GM12878 (cell line): ENCODE measurements at places on chromosomes 1 and 21. TPM values are rescaled to one million over a fixed set of nuclear protein-coding genes. Genes with fewer than 3 reads are reported as not detected.

- peaks cover 14% of the 10 kb centered on the region for H3K4me1 ChIP-seq
- DNase-seq: no peak
- peak within 1 kb of the TSS; percentile 76 for H3K27ac ChIP-seq
- H3K27me3 ChIP-seq: no peaks in the 10 kb centered on the region
- H3K4me3 ChIP-seq: peak within 1 kb of the TSS; percentile 86
- H3K36me3 ChIP-seq: peaks cover 8% of the 10 kb centered on the region
These were observed at the start of gene ARL8A for GRCh38 chr1:202144402-202145067. TSS of gene ARL8A (minus strand) at chr1:202144737. CDS start at chr1:202144572, 165 bp downstream.

DNA sequence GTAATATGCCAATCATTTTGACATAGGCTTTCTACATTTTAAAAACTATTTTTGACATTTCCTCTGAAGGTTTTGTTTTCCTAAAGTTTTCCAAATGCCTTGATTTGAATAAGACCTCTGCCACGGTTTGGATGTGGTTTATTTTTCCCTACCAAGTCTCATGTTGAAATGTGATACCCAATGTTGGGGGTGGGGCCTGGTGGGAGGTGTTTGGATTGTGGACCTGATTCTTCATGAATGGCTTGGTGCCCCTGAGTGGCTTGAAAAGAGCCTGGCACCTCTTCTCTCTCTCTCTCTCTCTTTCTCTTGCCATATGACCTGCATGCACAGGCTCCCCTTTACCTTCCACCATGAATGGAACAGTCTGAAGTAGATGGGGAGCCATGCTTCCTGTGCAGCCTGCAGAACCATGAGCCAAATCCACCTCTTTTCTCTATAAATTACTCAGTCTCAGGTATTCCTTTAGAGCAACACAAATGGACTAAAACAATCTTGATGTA is 14.8 kb downstream of the MMEL1 start:
- H3K4me1 ChIP-seq: no peaks in the 10 kb centered on the region
- no peaks in the 10 kb centered on the region for H3K27me3 ChIP-seq
- DNase-seq: no peak

GRCh38 chr1:22861764-22862440 is 110.8 kb downstream of the LACTBL1 start:
- H3K27ac ChIP-seq: no peak overlapping the region
- H3K27me3 ChIP-seq: no peaks in the 10 kb centered on the region; the same call in 1 of the 2 replicates
- H3K36me3 ChIP-seq: no peaks in the 10 kb centered on the region
- H3K4me1 ChIP-seq: peaks cover 4% of the 10 kb centered on the region; the same call in 1 of the 2 replicates

The NBPF12 gene
- total RNA-seq: 6.2 and 7.3 TPM in 2 replicates

The ATP6V0B gene
- total RNA-seq: 115 and 120 TPM in 2 replicates

DNA sequence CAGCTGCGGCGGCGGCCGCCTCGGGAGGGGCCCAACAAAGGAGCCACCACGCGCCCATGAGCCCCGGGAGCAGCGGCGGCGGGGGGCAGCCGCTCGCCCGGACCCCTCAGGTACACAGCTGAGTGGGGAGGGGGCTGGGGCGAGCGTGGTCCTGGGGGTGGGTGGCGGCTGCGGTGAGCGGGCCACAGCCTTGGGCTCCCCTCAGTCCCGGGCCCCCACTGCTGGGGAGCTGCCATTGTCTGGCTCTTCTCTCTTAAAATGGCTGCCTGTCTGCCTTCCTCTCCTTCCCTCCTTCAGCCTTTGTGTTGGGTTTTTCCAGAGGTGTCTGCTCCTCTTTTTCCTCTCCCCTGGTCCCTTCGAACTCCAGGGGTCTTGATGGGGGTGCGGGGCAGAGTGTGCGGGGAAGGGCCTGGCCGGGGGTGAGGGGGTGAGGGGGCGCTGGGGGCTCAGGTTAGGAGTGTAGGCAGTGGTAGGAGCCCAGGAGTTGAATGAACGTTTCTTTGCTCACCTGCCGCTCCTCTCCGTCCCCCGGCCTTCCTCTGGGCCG is 1.7 kb downstream of the ARID1A start:
- no peaks in the 10 kb centered on the region for H3K36me3 ChIP-seq
- peak overlapping the region; percentile 98 for H3K4me3 ChIP-seq
- peaks cover 18% of the 10 kb centered on the region for H3K4me1 ChIP-seq
- no peaks in the 10 kb centered on the region for H3K27me3 ChIP-seq
- H3K27ac ChIP-seq: peak overlapping the region; percentile 98

GRCh38 chr1:103447471-103447870 is 78.0 kb upstream of the RNPC3 start:
- no peak for DNase-seq
- no peak overlapping the region for H3K27ac ChIP-seq
- H3K4me1 ChIP-seq: no peaks in the 10 kb centered on the region
- H3K27me3 ChIP-seq: no peaks in the 10 kb centered on the region
- no peak overlapping the region for H3K4me3 ChIP-seq

GRCh38 chr21:42258885-42259407 is 40.0 kb downstream of the ABCG1 start:
- H3K4me3 ChIP-seq: no peak overlapping the region
- H3K27ac ChIP-seq: no peak overlapping the region
- no peak for DNase-seq
- no peaks in the 10 kb centered on the region for H3K36me3 ChIP-seq
- no peaks in the 10 kb centered on the region for H3K27me3 ChIP-seq
- H3K4me1 ChIP-seq: no peaks in the 10 kb centered on the region

DNA sequence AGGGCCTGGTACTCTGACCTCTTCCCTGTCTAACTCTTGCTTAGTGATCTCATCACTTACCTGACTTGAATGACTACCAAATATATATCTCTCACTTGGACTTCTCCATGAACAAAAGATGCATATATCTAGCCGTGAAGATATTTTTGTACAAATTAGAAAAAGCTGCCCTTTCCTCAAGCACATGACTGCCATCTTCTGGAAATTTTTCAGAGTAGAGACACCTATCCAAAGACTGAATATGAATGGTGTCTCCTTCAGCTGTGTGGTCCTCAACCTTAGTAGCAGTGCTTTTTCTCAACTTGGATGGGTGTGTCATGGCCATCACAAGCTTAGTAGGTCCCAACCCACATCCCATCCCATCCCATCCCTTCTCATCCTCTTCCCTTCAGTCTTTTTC is 142.3 kb downstream of the DNM3 start:
- no peak overlapping the region for H3K27ac ChIP-seq
- no peaks in the 10 kb centered on the region for H3K4me1 ChIP-seq

DNA sequence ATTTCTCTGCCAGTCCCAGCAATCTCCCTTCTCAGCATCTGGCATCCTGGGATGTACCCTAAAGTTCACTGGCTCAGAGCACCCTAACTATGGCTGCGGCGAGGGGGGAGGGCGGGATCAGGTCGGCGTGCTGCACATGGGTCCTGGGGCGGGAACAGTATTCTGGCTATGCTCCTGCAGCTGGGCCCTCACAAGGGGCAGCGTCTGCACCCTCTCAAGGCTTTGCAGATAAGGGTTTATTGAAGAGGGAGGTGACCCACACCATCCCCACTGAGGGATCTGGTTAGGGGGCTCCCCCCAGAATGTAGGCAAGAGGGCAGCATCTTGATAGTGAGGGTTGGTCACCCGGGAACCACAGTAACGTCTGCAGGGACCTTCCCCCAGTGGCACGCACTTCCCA is 44.9 kb upstream of the PCBP3 start:
- no peaks in the 10 kb centered on the region for H3K27me3 ChIP-seq
- no peak overlapping the region for H3K4me3 ChIP-seq

- H3K4me1 ChIP-seq: no peaks in the 10 kb centered on the region; the same call in 1 of the 2 replicates
- no peak overlapping the region for H3K27ac ChIP-seq
- H3K36me3 ChIP-seq: no peaks in the 10 kb centered on the region
These were observed 536.6 kb upstream of the NR5A2 start for GRCh38 chr1:199490769-199491527.

The OVAAL gene
- total RNA-seq: not detected in 2 replicates

DNA sequence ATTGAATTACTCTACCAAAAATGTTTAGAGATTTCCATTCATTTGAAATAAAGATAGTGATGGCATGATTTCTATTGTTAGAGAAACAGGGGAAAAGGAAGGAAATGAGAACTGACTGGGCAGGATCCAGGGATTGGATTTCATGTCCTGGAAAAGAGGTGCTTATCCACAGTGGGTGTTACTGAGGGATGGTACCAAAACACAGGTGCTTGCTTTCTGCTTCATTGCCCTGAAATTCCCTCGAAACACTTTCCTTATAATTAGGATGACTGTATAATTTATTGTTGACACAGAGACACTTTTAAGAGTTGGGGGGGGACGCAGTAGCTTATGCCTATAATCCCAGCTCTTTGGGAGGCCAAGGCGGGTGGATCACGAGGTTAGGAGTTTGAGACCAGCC is 185.0 kb upstream of the KCNK2 start:
- DNase-seq: no peak
- H3K36me3 ChIP-seq: no peaks in the 10 kb centered on the region
- no peak overlapping the region for H3K27ac ChIP-seq
- H3K27me3 ChIP-seq: no peaks in the 10 kb centered on the region
- H3K4me1 ChIP-seq: no peaks in the 10 kb centered on the region

The RAP1GAP gene
- 0.05 and 0.21 TPM in 2 replicates for total RNA-seq

DNA sequence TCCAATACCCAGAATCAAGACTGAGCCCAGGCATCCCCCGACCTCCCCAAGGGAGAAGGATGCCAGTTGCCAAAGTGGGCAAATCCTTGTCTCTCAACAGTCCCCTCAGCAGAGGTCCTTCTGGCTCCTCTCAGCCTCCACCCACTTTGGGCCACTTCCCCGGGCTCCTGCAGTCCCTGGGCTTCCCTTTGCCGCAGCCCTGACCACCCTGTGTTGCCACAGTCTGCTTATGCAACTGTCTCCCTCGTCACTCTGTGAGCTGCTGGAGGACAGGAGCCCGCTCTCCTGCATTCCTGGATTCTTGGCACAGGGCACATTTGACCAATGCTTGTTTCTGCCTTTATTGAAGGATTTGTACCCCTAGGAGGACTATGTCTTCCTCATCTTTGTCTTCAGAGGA is 2.9 kb upstream of the LRP8 start:
- H3K27me3 ChIP-seq: no peaks in the 10 kb centered on the region
- H3K4me3 ChIP-seq: no peak overlapping the region

- DNase-seq: no peak
- no peaks in the 10 kb centered on the region for H3K27me3 ChIP-seq
- no peak overlapping the region for H3K4me3 ChIP-seq
- no peaks in the 10 kb centered on the region for H3K4me1 ChIP-seq
- no peak overlapping the region for H3K27ac ChIP-seq
These were observed 227.5 kb downstream of the HMCN1 start for GRCh38 chr1:185961664-185962063.

- H3K4me1 ChIP-seq: peaks cover 7% of the 10 kb centered on the region
- no peak overlapping the region for H3K27ac ChIP-seq
- no peaks in the 10 kb centered on the region for H3K27me3 ChIP-seq
- no peaks in the 10 kb centered on the region; the same call in 1 of the 2 replicates for H3K36me3 ChIP-seq
These were observed 3.5 kb downstream of the MINDY1 start for GRCh38 chr1:151003180-151003579.

GRCh38 chr1:91120421-91120820 is 98.6 kb upstream of the ZNF644 start:
- no peak overlapping the region for H3K4me3 ChIP-seq
- DNase-seq: no peak
- H3K27ac ChIP-seq: no peak overlapping the region

DNA sequence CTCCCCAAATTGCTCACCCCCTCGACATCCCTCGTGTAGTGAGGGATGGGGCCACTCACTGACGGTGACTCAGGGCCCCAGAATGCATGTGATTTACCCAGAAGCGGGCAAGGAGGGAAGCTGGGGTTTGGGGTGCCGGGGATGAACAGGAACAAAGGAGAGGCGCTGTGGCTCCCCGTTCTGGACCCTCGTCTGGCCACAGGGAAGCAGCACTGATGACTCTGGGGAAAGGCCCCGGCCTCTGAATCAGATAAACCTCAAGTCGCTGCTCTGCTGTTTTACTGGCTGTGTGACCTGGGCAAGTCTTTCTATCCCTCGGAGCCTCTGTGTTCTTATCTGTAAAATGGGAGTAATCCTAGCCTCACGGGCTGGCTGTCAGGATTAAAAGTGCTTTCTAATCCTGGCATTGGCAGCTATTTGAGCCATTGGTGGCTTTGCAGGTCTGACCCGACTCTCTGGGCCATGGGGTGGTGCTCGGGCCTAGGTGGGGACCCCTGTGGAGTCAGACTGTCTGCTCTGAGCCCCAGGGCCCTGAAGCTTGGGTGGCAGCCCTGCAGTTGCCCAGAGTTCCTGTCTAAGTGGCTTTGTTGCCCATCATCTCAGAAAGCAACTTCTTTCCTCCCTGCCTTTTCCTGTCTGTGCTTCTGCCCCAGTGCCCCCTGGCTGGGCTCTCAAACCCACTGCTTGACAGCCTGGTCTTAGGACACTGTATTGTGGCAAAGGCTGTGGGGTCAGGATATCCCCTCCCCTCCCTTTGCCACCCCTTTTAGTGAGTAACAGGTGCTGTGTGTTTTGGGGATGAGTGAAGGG is 5.5 kb downstream of the TNFRSF1B start:
- peaks cover 39% of the 10 kb centered on the region for H3K4me1 ChIP-seq
- peaks cover 5% of the 10 kb centered on the region for H3K36me3 ChIP-seq
- peak overlapping the region; percentile 59 for H3K4me3 ChIP-seq

- H3K4me3 ChIP-seq: no peak overlapping the region
- no peaks in the 10 kb centered on the region for H3K36me3 ChIP-seq
- H3K27ac ChIP-seq: no peak overlapping the region
- no peaks in the 10 kb centered on the region for H3K4me1 ChIP-seq
- H3K27me3 ChIP-seq: no peaks in the 10 kb centered on the region
These were observed 816.9 kb downstream of the PLA2G4A start for GRCh38 chr1:187645651-187646050.

- H3K27me3 ChIP-seq: no peaks in the 10 kb centered on the region; the same call in 1 of the 2 replicates
- no peak for DNase-seq
- H3K4me1 ChIP-seq: peaks cover 4% of the 10 kb centered on the region; the same call in 1 of the 2 replicates
- no peak overlapping the region for H3K4me3 ChIP-seq
- no peak overlapping the region for H3K27ac ChIP-seq
These were observed 6.3 kb upstream of the PARP1 start for GRCh38 chr1:226414098-226414698.
